ENCODE measurements at places on chromosomes 6 and 20.
A peak's percentile ranks its signal among the peaks of the same experiment; 100 is the strongest.

DNA sequence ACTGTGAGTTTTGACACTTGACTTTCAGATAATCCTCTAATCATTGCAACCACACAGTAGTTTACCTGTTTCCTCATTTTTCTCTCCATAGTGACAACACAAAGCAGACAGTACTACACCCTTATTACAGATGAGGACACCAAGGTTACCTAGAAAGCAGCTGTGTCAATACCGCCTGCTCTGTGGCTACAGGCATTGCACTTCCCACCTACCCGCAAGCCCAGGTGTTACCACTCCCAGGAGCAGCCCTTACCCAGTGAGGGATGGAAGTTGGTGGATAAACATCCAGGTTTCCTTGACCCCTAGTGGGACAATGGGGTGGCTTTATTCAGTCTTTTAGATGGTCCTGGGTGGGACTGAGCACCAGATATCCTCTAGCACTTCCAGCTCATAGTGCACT lies 503.6 kb downstream of the PTPRT start:
- DNase-seq: no peak

DNA sequence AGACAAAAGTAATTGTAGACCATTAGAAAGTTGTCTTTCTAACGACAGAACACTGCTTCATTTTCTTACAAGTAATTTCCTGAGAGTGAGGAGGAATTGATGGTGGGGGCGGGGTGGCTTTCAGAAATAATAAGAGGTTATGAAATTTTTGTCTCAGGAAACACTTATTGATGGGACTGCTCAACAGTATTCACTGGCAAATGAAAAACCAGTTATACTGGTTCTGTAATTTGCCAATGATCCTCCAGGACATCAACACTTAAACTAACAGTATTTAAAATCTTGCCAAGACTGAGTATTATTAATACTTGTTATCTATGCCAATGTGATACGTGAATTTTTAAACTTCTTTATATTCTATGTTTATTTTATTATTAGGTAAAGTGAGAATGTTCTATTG lies 41.8 kb upstream of the FUT9 start:
- DNase-seq: no peak

DNA sequence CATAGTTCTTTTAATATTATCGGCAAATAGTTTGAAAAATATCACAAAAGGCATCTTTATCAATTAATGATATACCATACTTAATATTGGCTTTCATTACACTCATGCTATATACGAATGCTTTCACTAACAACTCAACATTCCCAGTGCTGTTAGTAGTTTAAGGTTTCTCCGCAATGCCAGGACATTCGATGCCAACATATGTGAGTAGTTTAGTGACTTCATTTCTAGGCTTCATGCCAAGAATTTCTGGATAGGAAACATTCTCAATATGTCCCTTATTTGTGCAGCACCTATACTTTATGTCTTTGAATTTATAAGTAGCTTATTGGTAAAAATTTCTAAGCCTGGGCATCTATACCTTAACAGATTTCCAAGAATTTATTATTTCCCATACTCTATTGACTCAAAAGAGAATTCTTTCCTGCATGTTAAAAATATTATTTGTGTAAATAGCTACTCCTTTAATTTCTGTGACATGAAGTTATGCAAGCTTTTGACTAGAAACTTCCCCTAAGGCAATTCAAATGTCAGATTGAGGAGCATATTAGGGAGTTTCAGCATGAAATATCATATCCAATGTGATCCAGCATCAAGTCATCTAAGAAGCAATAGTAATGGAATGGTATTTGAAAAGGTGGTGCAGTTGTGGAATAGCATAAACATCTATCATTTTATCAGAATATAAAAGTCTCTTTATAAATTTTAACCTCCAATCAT lies 236.0 kb upstream of the STXBP5 start:
- DNase-seq: peak; percentile 24

DNA sequence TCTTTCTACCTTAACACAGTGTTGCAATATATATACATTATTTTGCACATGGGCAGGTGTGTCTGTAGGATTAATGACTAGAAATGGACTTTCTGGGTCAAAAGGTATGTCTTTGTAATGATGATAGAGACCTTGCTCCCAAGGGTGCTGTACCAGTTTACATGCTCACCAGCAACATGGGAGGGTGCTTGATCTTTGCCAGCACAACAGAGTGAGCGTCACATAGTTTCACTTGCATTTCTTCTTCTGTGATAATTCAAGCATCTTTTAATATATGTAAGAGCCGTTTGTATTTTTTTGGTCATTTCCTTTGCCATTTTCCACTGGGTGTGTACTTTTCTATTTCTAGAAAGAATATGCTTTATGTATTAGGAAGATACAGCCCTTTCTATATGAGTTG lies 23.6 kb upstream of the B4GALT5 start:
- DNase-seq: no peak

- no peak for DNase-seq
Measured at GRCh38 chr20:41247523-41248367, 69.8 kb downstream of the ZHX3 start.

DNA sequence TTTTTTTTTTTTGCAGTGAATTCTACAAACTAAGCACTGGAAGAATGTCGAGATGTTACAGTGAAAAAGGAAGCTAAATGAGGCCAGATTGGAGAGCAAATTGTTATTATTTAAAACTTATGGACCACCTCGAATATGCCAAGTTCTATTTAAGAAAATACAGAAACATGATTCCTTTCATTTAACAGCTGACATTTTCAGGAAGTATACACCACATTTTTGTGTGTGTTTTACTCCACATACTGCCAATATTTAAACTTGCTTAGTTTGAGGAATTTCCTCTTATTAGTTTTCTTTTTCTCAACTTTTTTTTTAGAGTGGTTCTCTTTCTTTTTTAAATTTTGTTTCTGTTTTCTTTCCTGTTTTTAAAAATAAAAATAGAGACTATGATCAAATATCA lies 37.0 kb upstream of the GCLC start:
- DNase-seq: no peak

- DNase-seq: no peak
Measured at GRCh38 chr6:16060039-16060438, 68.8 kb upstream of the MYLIP start.

DNA sequence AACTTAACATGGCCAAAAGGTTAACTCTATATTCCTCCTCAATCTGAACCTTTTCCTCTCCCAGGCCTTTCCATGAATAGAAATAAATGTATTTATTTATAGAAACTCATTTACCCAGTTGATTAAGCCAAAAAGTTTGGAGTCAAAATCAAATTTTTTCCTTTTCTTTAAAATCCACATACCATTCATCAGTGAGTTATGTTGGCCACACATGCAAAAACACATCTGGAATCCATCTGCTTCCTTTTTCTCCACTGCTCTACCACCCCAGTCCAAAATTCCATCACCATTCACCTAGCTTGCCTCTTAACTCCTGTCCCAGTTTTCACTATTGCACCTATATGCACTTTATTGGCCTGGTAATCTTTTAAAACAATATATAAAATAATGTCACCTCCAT lies 62.4 kb upstream of the TMEM200A start:
- no peak for DNase-seq

DNA sequence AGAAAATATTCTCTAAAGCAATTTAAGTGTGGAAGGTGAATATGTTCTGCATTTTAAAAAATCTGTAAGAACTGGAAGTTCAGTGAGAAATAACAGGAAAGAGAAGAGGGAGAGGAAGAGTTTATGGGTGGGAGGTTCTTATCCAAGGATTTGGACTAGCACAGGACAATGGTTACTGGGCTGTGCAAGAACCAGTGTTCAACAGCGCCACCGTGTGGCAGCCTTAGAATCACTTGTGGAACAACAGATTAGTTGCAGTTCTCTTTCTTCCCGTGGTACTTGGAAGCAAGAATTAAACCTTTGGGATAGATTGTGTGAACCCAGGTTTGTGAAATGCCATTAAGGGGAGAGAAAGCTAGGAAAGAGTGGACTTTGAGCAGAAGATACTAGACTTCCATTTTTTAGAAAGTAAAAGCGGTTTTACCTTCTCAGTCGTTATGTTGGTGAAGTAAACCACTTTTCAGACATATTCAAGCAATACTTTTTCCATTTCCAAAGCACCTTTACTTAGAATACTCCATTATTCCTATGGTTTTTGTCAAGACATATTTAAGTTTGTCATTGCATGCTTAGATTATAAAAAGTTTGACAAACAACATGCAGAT lies 436.7 kb downstream of the RNF144B start:
- DNase-seq: no peak

- DNase-seq: no peak
Measured at GRCh38 chr20:61835301-61835700, 230.4 kb downstream of the TAF4 start.

GRCh38 chr20:14401479-14402138 lies 64.2 kb upstream of the FLRT3 start:
- no peak for DNase-seq

Data from T47D (cell line).